Activated naive CD8-positive, alpha-beta T cell treated with anti-CD3 and anti-CD28 coated beads, Interleukin-2, amount 50 U/mL, for 24 hours (primary cell): ENCODE measurements at places on chromosomes 4 and X.

DNA sequence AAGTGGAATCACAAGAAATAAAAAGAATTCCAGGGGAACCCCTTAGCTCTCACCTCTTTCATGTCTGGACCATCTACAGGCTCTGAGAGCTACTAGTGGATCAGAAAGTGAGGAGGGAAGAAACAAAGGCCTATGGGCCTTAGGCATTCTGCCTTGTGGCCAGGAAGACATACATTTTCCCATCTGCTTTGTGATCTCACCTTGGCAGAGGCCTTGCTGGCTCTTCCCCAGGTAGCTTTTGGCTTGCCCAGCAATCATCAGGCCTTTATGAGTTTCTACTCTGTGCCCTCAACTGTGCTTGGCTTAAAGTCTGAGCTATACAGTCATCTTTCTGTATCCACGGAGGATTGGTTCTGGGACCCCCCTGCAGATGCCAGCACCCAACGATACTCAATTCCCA, 28.3 kb upstream of the CD99L2 start:
- DNase-seq, result no peak

DNA sequence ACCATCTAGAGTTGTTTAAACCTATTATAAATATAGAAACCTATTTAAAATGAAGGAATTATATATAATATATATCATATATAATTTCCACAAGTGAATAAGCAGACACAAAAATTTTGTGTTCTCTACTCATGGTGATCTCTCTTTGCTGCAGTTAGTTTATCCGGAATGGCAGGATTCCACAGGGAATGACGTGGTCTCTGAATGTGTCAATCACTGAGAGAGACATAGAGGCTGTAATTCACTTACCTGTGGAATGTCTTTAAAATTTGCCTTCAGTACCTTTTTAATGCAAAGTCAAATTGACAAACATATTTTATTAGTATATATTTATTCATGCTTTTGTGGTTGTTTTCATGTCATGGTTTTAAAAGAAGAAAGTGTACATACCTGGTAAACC, 669.3 kb downstream of the NLGN4X start:
- DNase-seq, result no peak

GRCh38 chr4:453267-453666, 45.7 kb downstream of the ZNF721 start:
- no peak for DNase-seq

- DNase-seq, result no peak
These were observed 20.2 kb downstream of the SHOX start for GRCh38 chrX:650811-651210.

DNA sequence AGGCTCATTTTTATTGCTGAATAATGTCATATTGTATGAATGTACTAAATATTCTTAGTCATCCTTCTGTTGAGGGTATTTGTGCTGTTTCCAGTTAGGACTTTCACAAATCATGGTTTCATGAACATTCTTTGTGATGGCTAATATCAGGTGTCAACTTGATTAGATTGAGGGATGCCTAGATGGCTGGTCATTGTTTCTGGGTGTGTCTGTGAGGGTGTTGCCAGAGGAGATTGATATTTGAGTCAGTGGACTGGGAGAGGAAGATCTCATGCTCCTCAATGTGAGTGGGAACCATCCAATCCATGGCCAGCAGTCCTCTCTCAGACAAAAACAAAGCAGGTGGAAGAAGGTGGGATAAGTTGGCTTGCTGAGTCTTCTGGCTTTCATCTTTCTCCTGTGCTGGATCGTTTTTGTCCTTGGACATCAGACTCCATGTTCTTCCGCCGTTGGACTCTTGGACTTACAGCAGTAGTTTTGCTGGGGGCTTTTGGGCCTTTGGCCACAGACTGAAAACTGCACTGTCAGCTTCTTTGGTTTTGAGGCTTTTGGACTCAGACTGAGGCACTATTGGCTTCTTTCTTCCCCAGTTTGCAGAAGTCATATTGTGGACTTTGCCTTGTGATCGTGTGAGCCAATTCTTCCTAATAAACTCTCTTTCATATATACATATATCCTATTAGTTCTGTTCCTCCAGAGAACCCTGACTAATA, 11.9 kb upstream of the HS3ST1 start:
- DNase-seq, result no peak
